ENCODE measurements at places on chromosomes 1 and 21.
A peak's percentile ranks its signal among the peaks of the same experiment; 100 is the strongest.

DNA sequence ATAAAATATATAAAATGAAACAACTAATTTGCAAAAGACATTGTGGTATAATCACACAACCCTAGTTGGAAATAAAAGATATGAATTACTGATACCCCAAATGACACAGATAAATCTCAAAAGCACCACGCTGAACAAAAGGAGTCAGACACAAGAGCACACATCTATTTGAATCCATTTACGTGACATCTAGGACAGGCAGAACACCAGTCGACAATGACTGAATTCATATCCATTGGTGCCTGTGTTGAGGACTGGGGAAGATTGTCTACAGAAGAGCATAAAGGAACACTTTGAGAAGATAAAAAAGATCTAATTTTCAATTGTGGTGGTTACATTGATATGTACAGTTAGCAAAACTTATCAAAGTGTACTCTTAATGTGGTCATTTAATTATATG, 874.1 kb downstream of the LTN1 start:
- DNase-seq: no peak

DNA sequence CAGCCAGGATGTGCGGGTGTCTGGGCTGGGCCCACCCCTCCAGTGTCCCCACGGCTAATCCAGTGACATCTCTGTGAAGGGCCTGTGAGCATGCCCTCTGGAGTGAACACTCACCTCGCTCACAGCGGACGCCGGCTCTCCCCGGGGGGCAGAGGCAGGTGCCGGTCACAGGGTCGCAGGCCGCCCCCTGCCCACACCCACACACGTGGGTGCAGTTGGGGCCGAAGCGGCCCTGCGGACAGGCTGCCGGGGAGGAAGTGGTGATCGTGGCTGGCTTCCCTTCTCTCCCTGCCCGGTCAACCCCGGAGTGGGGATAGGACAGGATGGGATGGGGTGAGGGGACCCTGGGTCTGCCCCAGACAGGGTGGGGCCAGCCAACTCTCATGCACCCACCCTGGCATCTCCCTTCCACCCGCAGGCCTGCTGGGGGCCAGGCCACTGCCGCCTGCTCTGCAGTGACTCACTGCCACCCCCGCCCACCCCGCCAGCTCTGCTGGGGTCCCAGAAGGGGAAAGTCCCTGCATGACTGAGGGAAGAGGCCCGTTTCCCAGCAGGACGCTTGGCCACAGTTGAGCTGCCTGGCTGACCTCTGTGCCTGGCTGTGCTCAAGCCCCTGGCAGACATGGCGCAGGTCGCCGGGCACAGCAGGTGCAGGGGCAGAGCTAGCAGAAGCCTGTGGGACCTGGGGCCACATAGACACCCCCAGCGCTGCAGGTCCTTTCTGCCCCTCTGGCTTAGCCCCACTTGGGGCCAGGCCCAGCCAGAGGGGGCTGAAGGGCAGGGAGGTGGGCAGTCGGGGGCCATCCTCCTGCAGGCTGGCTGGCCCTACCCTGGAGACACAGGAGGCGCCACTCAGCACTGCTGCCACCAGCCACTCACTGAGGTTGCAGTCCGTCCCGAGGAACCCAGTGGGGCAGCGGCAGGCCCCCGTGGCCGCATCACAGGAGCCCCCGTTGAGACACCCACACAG, 41.6 kb downstream of the ARHGEF16 start:
- no peak for DNase-seq

- no peak for DNase-seq
Measured at GRCh38 chr1:63784489-63785390, 10.9 kb downstream of the ROR1 start.

DNA sequence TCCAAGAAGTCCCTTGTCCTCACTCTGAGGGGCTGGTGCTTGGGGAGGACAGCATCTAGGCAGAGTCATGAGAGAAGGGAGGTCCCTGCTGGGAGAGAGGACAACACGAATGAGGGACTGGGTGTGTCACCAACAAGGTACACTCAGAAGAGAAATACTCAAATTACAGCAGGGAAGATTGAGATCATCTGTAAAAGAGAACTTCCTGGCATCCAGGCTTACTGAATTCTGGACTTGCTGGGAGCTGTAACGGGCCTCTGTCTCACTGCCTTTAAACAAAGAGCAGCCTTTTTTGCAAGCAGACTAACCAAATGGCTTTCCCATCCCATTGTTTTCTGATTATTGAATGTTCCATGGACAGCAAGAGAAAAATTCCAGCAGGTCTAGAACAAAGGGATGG, 195.7 kb upstream of the RAB4A start:
- DNase-seq: no peak

DNA sequence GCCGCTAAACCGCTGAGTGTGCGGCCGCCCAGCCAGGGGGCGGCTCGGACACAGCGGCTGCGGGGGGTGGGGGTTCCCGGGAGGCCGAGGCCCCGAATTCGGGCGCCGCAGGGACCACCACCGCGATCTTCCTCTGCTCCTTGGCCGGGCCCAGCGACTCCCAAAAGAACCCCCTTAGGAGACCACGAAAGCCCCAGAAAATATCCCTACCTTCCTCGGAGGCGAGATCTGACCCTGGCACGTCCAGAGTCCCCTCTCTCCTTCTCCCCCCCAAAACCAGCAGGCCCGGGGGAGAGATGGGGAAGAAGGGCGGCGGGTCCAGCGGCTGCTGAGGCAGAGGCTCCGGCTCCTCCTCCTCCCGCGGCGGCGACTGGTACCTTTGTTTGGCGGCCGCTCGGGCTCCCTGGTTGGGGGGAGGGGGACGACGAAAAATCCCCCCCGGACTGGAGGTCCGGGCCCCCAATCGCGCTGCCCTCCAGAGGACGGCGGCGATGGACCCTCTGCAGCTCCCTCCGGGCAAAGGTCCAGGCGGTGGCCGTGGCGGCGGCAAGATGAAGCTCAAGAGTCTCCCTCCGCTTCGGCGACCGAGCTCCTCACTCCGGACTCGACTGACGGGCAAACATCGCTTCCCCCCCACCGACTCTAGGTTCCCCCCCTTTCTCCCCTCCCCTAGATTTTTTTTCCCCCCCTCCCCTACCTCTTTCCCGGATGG, at the start of gene ARID4B:
Gene ARID4B (minus strand): TSS at position 621 of the 712 bp plus-strand sequence. CDS start 1,260 bp downstream, outside the sequence.
- no peak for DNase-seq

GRCh38 chr1:22572818-22573217, 9.5 kb downstream of the EPHA8 start:
- DNase-seq: no peak

- DNase-seq: no peak
Measured at GRCh38 chr21:21085206-21085605, 87.0 kb downstream of the NCAM2 start.

DNA sequence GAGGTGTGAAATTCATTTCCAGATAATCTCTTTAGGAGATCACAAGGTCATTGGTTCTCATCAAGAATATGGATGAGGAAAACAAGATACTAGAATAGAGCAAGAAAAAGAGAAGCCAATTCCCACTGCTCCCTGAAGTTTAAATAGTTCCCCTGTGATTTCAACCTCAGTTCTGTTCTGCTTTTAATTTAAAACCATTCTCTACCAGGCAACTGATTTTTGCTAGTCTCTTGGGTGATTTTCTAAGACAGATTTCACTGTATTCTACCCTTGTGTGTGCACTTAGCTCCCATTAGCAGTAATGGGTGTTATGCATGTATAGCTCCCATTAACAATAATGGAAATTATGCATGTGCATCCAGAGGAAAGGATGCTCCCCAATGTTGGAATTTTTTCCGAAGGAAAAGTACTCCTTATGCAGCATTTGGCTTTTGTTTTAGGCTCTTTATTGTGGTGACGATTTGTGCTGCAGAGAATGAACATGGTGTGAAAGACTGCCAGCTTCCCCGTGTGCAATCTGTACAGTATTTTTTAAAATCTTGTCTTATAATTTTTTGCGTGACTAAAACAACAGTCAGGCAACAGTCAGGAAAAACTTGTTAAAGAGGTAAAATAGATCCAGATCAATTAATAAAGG, 144.0 kb upstream of the ZRANB2 start:
- DNase-seq: no peak

GRCh38 chr21:44255511-44255981, 6.2 kb downstream of the DNMT3L start:
- no peak for DNase-seq

DNA sequence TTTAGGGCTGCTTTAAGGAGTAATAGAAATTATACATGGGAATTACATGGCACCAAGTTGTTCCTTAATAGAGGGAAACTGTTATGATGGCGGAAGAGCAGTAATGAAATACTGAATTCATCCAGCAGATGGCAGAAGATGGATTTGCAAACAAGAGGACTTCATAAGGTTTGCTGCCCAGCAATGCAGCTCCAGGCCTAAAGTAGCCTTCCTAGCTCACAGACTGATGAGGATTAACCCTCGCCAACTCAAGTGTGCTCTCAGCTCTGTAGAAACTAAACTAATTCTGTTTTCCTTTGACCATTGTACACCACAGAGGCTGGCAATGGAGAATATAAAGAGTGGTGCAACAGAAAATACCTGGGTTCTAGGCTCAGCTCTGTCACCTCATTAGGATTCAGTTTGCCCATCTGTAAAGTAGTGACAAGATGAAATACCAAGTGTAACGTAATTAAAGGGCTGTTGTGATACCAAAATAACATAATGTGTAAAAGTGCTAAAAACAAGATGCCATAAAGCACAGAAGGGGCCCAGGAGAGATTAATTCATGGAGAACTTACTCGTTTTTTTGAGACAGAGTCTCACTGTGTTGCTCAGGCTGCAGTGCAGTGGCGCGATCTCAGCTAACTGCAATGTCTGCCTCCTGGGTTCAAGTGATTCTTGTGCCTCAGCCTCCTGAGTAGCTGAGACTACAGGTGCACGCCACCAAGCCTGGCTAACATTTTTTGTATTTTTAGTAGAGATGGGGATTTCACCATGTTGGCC, 102.4 kb upstream of the SERBP1 start:
- DNase-seq: peak; percentile 87

DNA sequence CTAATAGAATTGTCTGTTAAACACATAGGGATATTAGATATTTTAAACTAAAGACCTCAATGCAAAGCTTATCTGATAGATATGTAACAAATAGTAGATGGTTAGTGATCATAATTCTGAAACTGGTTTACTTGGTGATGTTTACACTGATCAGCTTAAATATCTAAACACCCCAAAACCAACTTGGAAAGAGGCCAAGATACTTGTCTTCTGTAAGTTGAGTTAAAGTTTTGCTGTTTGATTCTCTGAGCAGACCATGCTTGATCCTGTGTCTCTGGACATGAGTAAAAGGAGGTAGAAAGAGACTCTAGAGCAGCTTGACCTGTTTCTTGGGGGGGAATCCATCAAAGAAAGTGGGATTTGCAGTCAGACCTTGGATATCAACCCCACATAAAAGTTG, 107.5 kb downstream of the NEK7 start:
- DNase-seq: no peak

Data from fibroblast of mammary gland (primary cell).